ENCODE measurements at places on chromosomes 11 and 22. TPM values are rescaled to one million over a fixed set of nuclear protein-coding genes. Genes with fewer than 3 reads are reported as not detected.

The SLC17A6 gene
- not detected for total RNA-seq

The THAP12 gene
- total RNA-seq = 32.3 TPM

The PLEKHA7 gene
- 3.8 TPM for total RNA-seq

The OR2AG2 gene
- total RNA-seq = 0.46 TPM

The CASP5 gene
- total RNA-seq = not detected

The CCDC134 gene
- 8.1 TPM for total RNA-seq

The PIH1D2 gene
- 1.8 TPM for total RNA-seq

The RAB39A gene
- total RNA-seq = not detected

The SLC5A12 gene
- not detected for total RNA-seq

The ZNF214 gene
- total RNA-seq = 1.7 TPM

The OR5AL1 gene
- total RNA-seq = not detected

The IL17REL gene
- 0.15 TPM for total RNA-seq

The MRGPRE gene
- total RNA-seq = not detected

The MAPK8IP1 gene
- total RNA-seq = 5.3 TPM

The DMC1 gene
- 0.91 TPM for total RNA-seq

The ELP4 gene
- 16.3 TPM for total RNA-seq

The RIBC2 gene
- total RNA-seq = 5.7 TPM

Data from endothelial cell of umbilical vein (primary cell).